ENCODE measurements at places on chromosomes 12 and 14.

DNA sequence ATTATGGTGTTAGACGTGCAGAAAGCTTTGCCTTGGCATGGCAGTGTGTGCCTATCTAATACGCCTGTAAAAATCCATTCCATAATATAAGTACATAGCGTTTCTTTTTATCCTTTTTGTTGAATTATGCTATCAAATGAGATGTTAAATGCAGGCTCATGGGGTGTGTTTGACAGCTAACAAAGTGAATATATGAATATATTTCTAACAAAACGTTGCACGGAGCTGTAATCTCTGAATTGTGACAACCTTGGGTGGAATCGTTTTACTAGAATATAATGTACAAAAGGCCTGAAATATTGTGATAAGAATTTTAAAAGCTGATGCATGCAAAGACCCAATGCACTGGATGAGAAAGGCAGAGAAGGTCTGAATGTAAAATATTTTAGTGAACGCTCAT is 763.7 kb upstream of the TMEM132C start:
- no peak for DNase-seq

DNA sequence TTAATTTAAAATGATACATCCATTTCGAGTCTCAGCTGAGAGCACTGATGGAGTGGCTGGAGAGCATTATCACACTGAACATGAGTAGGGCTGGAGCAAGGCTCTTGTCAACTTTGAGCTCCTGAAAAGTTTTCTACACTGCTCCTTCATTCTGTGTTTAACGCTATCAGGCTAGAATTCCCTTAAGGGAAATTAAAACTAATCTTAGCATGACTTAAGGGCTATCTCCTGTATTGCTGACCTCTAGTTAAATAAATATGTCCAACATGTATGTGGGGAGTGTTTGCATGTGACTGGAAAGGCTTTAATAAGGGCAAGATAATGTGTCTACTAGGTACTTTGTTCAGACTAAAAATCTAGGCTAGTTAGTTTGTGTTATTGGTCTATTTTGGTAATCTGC is 116.7 kb upstream of the CAND1 start:
- DNase-seq, result no peak

DNA sequence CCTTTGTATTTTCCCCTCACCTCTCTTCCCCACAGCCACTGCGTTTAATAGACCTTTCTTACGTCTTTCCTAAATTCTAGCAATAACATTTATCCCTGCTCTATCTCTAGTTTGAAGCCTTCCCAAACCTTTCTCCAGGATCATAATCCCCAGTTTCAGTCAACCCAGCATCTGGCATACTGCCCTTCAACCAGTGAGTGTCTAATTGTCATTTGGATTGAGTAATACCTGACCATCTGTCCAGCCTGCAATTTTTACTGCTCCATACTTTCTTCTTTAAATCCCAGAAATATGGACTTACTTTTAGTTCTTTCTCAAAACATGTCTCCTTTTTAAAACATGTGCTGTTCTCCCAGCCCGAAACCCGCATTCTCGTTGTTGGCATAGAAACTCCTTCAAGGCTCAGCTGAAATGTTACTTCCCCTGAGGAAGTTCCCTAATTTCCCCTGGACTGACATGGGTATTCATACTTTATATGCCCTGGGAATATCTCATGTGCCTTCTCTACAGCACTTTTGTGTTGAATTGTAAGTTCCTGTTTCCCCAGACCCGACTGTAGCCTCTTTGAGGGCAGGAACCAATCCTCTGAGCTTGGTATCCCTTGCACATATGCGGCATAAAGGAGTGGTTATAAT is 65.1 kb upstream of the ETV6 start:
- no peak for DNase-seq

- DNase-seq, result no peak
Measured at GRCh38 chr14:61610900-61611299, 84.4 kb upstream of the HIF1A start.

DNA sequence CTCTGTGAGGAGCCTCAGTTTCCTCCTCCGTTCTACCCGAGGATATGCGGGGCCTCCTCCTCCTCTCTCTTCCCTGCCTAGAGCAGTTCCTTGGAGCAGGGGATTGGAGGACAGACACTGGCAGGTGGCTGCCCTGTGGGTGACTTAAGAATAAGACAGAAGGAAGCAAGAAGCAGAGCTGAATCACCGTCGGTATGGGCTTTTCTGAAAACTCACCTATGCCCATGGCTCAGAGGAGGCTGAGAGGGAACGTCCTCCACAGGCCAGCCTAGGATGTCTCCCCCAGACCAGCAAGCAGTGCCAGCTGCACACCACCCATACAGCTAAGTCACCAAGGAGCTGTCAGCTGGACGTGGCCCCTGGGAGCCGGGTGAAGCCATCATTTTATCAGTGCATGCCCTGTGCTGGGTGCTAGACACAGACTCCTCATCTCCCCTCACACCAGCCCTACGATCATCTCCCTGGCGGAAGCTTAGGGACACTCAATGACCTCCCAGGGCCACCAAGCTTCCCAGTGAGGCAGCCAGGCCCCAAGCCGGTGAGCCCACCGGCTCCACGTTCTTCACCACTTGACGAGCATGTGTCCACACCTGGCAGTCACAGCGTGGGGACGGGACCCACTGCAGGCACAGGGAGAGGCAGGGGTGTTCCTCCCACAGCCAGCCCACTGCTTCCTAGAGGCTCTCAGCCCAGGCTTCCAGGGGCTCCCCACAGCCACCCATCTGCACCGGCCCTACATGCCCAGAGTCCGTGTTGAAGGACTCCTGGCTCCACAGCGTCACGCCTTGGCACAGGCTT is 21.4 kb downstream of the ITPK1 start:
- DNase-seq, result no peak

DNA sequence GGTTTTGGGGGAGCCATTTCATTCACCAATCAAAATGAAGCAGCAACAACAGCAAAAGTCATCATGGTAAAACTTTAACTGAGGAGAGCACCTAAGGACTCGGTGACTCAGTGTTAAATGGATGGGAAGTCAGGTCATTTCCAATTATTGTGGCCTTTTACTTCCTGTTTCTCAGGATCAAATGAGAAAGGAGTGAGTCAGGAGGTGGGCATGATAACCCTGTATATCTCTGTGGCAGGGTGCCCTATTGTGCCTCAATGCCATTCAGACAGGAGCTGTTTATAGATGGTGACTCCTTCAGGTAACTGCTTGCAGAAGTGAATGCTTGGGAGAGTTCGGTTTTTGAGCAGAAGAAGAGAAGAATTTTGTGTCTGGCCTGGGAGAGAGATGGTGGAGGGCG is 135.5 kb upstream of the CPM start:
- DNase-seq, result no peak

- DNase-seq, result no peak
Measured at GRCh38 chr14:34302654-34303053, 159.4 kb downstream of the SPTSSA start.

DNA sequence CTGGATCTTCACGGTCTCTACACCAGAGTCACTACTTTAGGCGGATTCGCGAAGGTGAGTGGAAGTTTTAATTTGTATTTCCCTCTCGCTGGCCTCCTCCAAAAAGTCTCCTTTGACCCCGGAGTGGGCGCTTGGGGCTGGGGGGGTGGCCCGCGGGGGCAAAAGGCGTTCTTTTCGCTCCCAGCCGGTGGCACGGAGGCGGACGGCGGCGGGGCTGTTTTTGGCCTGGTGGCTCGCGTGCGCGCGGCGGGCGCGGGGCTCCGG is 510 bp downstream of the ARID2 start:
- DNase-seq, result no peak

GRCh38 chr14:22530127-22530526 is 58.9 kb downstream of the DAD1 start:
- no peak for DNase-seq

DNA sequence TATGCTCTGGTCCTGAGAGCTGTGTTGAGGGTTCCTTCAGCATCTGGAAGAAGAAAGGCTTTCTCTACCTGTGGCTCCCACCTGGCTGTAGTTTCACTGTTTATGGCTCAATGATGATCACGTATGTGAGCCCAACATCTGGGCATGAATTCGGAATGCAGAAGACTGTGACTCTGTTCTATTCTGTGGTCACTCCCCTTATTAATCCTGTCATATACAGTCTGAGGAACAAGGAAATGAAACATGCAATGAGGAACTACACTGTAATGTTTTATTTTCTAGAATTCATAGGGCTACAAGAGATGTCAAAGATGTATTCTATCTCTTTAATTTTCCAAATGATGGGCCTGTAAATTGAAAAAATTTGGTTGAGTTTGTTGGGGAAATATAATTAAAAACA is 10.8 kb upstream of the OR11G2 start:
- no peak for DNase-seq

DNA sequence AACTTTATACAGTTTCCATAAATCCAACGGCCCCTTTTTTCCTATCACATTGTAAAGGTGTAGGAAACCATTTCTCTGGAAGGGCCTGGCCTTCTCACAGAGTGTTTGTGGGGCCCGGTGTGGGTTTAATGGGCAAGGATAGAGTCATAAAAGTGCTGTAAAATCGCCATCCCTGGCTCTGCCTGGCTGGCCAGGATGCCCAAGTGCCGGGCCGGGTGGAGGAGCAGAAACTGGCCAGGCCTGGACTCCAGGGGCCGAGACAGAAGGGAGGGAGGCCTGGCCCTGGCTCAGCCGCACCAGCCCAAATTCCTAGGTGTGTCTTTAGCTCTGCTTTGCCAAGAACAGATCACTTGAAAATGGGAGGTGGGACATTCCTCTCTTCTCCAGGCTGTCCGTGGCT is 77.1 kb upstream of the DICER1 start:
- DNase-seq, result no peak

GRCh38 chr14:98298481-98299244 is 973.3 kb downstream of the BCL11B start:
- no peak for DNase-seq

GRCh38 chr12:48972952-48973483 is 1.5 kb upstream of the WNT10B start:
- DNase-seq, result no peak

DNA sequence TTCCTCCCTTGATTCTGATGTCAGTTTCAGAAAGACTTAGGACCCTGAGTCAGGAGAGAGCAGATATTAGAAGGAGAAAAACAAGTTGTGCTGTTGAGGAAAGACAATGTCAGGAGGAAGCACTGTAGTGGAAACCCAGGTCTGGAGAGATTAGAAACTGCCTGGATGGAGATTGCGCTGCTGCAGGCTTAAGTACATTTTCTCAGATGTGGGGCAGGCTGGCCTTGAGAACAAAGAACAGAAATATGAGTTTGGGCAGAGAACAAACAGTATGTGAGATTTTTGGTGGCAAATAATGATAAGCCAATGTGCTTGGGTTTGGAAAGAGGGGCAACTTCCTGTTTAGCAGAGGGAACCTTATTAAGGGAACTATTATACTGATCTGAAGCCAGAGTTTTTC is 74.3 kb upstream of the PRMT8 start:
- DNase-seq, result no peak

GRCh38 chr12:123948401-123948795 is 24.2 kb downstream of the CCDC92 start:
- no peak for DNase-seq

DNA sequence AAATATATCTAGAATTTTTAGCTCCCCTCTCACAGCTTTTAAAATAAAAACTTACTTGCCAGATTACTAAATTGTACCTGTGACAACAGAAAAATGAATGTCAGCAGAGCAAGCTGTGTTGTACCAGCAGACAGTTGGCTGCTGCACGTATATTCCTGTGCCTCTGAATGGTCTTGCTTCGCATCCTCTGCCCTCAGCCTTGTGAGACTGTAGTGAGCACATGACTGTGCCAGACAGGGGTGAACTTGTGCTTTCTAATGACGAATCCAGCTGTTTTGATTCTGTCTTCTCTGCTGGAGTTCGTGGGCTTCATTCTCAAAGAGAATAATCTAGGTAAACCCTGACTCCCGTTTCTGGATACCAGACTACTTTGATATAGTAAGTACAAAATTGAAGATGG is 58.3 kb upstream of the FRMD6 start:
- no peak for DNase-seq

GRCh38 chr12:81245907-81246570 is 168.2 kb downstream of the ACSS3 start:
- peak; percentile 36 for DNase-seq

DNA sequence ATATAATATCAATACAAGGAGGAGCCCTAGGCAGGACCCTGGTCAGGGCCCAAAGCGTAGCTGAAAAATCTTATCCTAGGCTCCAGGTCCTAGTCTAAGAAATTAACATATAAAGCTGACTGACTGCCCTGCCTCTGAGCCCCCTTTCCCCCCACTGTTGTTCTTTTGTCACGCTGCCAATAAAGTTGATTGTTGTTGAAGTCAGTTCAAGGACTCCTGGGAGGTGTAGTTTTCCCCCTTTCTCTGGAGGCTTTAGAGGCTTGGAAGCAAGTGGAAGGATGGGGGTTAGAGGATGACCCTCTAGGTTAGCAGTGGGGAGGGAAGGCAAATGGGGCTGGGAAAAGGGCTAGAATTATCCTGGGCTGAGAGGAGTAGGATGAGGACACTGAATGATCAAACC is 3.2 kb downstream of the PPP1R1A start:
- no peak for DNase-seq

DNA sequence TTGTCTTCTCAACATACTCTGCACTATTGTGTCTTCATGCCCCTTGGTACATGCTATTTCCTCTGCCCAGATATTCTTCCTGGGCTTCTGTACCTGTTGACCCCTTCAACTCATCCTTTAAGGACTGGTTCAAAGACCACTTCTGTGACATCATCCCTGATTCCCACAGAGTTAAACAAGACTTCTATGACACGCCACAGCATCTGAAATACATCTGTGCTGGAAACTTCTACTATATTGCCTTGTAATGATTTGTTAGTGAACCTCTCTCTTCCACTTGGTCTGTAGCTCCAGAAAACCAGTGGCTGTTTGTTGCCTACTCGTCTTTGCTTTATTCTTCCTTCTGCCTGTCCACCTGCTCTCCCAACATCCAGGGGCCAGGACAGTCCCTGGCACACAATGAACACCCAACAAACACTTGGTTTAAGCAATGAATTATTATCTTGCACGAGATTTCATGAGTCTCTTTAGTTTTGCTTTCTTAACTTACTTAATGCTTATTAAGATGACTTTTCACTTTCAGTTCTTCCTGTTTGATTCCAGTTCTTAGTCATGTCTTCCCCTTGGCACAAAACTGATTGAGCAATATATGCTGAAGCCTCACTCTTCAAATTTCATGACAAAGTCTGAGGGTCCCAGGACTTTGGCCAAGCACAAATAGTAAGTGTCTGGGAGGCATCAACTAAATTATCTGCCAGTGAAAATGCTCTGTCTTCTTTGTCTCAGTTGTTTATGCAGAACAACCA is 485.9 kb downstream of the APAF1 start:
- no peak for DNase-seq

GRCh38 chr14:72254937-72255472 is 322.8 kb downstream of the RGS6 start:
- no peak for DNase-seq

GRCh38 chr14:28576523-28576922 is 190.1 kb upstream of the FOXG1 start:
- DNase-seq, result no peak

GRCh38 chr12:22304341-22304740 is 30.2 kb downstream of the ST8SIA1 start:
- DNase-seq, result no peak

GRCh38 chr12:462936-463705 is 3.4 kb downstream of the B4GALNT3 start:
- DNase-seq, result no peak

GRCh38 chr12:43436597-43436996 is 115.4 kb downstream of the ADAMTS20 start:
- no peak for DNase-seq

Measured in brain pericyte (primary cell).